ENCODE measurements at places on chromosomes 1 and 21. TPM values are rescaled to one million over a fixed set of nuclear protein-coding genes. Genes with fewer than 3 reads are reported as not detected.

The RGS16 gene
- total RNA-seq: not detected

The EPHA2 gene
- 130 TPM for total RNA-seq

The GSTM1 gene
- total RNA-seq: not detected

The ASH1L gene
- total RNA-seq: 14.4 TPM

The MPZ gene
- total RNA-seq: 0.99 TPM

The DISP3 gene
- 0.07 TPM for total RNA-seq

The GJA4 gene
- total RNA-seq: 29.6 TPM

The KRTAP21-1 gene
- not detected for total RNA-seq

The DYNLT5 gene
- 1.1 TPM for total RNA-seq

The KLHDC7A gene
- not detected for total RNA-seq

The IGSF3 gene
- total RNA-seq: 0.60 TPM

GRCh38 chr1:245579881-245580280, 425.1 kb downstream of the KIF26B start:
- DNase-seq: no peak

DNA sequence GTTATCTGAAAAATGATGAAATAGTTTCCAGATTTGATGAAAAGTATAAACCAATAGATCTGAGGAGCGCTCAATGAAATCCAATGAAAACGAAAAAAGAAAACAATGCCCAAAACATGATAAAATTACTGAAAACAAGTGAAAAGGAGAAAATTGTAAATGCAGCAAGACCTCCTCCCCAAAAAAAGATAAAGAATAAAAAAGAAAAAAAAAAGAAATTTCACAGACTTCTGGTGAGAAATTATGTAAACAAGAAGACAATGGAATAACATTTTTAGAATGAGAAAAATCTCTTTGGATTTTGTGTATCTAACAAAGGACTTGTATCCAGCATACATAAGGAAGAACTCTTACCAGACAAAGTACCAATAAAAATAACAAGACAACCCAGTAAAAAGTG, 134.2 kb downstream of the DNAH14 start:
- no peak for DNase-seq

GRCh38 chr21:41662761-41663160, 104.1 kb downstream of the RIPK4 start:
- DNase-seq: no peak

DNA sequence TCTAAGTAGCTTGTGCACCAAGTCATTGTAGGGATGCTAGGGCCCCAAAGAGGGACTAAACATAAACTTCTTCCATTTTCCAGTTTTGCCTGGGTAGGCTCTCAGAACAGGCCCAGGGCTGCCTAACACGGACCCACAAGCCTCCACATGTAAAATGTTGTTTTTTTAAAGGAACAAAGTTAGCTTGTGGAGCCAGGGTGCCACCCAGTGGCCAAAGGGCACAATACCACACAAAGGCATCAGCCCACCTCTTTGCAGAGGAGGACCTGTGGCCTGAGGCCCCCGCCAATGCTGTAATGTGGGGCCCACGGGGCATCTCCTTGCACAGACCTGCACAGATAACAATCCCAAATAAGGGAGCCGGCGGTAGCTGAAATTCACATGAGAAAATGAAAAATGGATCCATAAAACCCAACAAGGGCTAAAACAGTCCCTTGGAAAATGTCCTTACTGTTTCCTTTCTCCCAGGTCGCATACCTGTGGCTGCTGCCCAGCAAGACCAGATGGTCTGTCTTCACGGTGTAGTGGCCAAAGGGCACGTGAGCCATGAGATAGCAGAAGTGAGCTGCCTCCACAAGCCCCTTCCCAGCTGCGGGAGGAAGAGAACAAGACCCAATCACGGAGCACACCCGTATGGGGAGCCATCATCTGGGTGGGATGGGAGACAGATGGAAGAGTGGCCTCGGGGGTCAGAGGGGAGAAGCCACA, 23.8 kb downstream of the SEC16B start:
- no peak for DNase-seq

GRCh38 chr21:32520875-32521735, 64.2 kb downstream of the TCP10L start:
- DNase-seq: peak; percentile 97

GRCh38 chr1:18955441-18956192, 859 bp downstream of the IFFO2 start:
- no peak for DNase-seq

DNA sequence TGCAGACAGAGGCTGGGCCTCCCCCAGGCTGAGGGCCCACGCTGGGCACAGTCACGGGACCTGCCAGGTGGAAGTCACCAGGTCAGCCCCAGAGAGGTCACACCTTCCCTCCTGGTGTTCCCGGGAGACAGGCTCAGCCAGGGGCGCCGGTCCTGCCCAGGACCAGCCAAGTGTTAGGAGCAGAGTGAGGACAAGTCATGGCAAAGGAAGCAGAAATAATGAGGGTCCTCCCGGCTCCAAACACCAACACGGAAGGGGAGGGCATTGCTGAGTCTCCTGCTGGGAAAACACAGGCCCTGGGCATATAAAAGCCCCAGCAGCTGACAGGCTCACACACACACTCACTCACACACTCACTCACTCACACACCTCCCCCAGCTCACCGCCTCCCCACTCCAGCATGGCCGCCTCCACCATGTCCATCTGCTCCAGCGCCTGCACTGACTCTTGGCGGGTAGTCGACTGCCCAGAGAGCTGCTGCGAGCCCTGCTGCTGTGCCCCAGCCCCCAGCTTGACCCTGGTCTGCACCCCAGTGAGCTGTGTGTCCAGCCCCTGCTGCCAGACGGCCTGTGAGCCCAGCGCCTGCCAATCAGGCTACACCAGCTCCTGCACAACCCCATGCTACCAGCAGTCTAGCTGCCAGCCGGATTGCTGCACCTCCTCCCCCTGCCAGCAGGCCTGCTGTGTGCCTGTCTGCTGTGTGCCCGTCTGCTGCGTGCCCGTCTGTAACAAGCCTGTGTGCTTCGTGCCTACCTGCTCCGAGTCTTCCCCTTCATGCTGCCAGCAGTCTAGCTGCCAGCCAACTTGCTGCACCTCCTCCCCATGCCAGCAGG, at the start of gene KRTAP10-10:
TSS of gene KRTAP10-10 (plus strand) at position 339 of the 833 bp plus-strand sequence. CDS start at position 401, 62 bp downstream.
- no peak for DNase-seq

GRCh38 chr1:53547231-53547790, 88.1 kb downstream of the DMRTB1 start:
- DNase-seq: no peak

GRCh38 chr1:32727876-32728275, 25.3 kb upstream of the SYNC start:
- DNase-seq: no peak

- DNase-seq: no peak
Observed at GRCh38 chr1:1421147-1421906, at the start of gene ANKRD65. TSS of gene ANKRD65 (minus strand) at chr1:1421276. CDS start at chr1:1421005, 271 bp downstream.

DNA sequence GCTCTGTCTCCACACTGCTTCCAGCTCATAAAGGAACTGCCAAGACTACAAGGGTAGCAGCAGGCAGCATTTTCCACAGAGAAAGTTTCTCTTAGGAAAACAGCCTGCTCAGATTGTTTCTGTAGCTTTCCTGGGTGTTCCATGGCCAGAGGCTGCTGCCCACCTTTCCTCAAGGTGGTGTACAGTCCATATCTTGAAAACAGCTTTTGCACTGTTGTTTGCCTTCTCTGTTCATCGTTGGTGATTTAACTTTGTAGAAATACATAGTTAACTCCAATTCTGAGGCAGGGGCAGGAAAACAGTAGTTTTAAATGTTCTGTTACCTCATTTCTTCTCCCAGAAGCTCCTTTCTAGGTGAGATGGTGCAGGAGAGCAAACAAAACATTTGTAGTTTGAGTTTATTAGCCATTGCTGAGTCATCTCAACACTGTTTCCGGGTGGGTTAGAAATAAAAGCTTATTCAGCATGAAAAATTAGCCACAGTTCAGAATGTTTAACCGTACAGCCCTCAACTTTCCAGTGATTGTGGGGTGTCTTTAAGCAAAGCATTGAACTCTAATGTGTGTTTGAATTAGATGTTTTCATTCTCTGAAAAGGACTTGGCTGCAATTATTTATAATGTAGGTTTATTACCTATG, 41.7 kb downstream of the DIP2A start:
- DNase-seq: no peak

DNA sequence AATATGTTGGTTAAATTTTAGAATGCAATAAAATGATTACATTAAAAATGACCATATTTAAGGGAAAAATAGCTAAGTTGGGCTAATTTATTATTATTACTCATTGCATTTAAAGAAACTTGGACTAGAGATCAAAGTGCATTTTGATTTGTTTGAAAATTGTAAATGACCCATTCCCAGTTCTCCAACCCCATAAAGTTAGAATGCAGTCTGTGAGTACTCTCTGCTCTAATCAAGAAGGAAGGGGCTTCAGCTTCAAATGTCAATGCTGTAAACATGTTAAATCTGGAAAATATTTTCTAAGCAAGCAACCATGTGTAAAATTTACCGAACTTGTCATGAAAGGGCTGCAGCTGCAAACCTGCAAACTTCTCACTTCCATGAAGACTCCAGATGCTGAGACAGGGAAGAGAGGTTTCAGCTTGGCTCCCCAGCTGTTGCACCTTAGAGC, 232.7 kb downstream of the TTLL7 start:
- DNase-seq: no peak

- no peak for DNase-seq
Observed at GRCh38 chr1:34928066-34928696, 1.3 kb downstream of the DLGAP3 start.

- DNase-seq: no peak
Observed at GRCh38 chr1:235563513-235564061, 59.3 kb upstream of the B3GALNT2 start.

- no peak for DNase-seq
Observed at GRCh38 chr1:193111641-193112090, 6.5 kb upstream of the GLRX2 start.

GRCh38 chr1:57605933-57606332, 182.1 kb upstream of the DAB1 start:
- no peak for DNase-seq

DNA sequence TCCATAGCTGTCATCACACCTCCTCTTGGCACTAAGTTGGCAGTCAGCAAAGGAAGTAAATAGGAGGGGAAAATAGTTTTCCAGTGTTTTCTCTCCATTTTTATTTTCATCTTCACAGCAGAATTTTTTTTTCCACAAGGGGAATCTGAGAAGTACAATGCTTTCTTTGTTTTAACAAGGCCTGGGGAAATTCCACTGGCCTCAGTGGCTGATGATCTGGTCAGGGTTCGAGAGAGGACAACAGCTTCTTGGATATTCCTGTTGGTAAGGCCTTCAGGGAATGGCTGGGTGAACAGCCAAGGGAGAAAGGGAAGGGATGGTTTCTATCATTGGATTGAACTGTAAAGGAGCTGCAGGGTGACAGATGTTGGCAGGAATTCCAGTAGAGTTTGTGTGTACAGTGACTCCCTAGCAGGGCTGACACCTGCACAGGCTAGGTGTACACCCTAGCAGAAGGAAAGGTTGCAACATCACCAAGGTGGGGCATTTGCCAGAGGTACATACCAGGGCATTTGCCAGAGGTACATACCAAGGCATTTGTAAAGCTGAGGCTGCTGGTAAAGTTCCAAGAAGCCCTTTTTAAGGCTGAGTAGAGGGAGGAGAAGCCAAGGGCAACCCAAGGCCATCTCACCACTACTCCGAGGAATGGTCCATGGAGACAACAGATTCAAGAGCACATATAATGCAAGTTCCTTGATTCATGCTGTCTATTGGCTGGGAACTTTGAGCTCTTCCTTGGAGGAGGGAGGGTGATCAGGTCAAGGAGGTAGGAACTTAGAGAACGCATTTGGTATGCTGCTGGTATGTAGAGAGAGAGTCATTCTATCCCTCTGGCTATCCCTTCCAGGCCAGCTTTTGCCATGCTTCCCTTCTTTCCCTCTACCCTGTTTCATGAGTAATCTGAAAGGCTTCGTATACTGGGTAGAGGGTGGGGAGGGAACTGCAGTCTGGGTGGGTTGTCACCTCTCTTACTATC, 3.1 kb downstream of the GJA5 start:
- no peak for DNase-seq

- no peak for DNase-seq
Observed at GRCh38 chr1:92567211-92567868, 80.6 kb upstream of the GFI1 start.

- DNase-seq: no peak
Observed at GRCh38 chr1:225851805-225852204, 30.4 kb downstream of the TMEM63A start.

DNA sequence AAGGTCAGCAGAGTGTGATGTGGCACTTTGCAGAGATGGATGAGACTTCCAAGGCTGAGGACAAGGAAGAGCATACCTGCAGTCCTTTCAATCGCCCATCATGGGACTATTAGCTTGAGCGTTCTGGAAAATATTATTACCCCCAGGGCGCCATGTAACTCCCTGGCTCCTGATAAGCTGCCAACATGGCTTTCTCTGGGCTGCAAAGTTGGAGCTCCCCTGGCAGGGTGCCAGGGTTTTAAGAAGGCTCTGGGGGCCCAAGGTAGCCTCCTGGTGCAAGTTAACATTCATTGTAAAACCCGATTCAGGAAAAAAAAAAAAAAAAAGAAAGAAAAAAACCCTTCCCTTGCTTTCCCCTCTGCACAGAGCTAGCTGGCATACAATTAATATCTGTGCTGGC, 196.7 kb downstream of the PBX1 start:
- no peak for DNase-seq

- no peak for DNase-seq
Observed at GRCh38 chr1:203167026-203167912, 8.4 kb downstream of the MYBPH start.

GRCh38 chr1:85144351-85144750, 56.5 kb downstream of the SYDE2 start:
- no peak for DNase-seq

Measured in pulmonary artery endothelial cell (primary cell).